ENCODE measurements at places on chromosomes 4 and X.

GRCh38 chr4:187069398-187069797 is 345.7 kb upstream of the FAT1 start:
- no peak for DNase-seq

- no peak for DNase-seq
Measured at GRCh38 chr4:36111172-36111571, 133.1 kb downstream of the ARAP2 start.

DNA sequence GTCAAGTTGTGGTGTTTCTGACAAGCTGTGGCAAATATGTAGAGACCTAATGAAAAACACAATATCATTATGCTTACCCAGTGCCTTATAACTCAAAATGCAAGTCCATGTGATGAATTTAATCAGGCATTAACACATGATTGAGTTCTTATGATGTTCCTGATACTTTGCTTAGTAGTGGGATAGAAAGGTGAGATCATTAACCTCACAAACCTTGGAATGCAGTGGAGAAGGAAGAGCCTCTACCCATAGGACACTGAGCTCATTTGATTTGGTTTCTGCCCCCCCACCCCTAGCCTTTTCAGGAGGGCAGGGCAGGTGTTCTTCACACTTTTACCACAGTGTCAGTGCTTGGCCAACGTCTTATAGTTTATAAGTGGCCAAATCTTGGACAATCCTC is 683.6 kb upstream of the CPEB2 start:
- no peak for DNase-seq

DNA sequence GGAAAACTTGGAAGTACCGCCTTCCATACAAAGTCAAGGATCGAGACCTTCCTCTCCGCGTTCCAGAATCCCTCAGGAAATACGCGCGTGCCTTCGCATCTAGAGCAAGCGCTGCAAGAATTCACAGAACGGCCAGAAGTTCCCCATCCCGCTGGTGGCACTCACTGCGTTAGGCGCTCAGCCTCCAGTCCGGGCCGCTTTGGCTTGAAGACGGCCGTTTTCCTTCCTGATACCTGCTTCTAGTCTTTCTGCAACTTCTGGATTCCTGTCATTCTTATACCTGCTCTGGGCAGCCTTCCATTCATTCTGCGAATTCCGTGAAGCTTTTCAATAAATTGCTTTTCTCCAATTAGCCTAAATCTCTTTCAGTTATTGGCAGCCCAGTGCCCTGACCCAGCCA is 896.4 kb downstream of the TRIML1 start:
- no peak for DNase-seq

DNA sequence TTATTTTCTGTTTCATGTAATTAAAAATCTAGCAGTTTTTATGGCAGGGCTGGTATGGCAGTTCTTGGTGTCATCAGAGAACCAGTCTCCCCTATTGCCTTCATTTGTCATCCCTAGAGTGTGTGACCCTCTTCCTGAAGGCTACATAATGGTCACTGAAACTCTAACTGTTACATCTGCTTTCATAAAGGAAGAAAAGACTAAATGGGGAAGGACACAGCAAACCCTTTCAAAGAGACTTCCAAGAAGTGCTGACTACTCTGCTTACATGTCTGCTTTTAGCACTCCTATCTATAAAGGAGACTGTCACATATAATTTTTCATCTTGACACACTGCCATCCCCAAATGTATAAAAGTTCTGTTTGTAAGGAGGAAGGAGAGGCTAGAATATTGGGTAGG is 105.9 kb upstream of the DIAPH2 start:
- no peak for DNase-seq

DNA sequence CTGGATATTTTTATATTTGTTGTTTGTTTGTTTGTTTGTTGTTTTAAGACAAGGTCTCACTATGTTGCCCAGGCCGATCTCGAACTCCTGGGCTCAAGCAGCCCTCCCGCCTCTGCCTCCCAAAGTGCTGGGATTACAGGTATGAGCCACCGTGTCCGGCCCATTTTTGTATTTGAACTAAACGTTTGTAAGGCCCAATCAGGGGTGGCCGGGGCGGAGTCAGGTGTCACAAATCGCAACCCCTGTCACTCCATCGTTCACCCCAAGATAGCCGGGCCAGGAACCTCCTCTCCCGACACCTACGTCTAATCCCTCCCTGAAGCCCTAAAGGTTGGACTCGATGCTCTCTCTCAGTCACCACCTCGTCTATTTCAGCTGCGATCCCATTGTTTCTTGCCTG is 722 bp upstream of the EFHC2 start:
- no peak for DNase-seq

DNA sequence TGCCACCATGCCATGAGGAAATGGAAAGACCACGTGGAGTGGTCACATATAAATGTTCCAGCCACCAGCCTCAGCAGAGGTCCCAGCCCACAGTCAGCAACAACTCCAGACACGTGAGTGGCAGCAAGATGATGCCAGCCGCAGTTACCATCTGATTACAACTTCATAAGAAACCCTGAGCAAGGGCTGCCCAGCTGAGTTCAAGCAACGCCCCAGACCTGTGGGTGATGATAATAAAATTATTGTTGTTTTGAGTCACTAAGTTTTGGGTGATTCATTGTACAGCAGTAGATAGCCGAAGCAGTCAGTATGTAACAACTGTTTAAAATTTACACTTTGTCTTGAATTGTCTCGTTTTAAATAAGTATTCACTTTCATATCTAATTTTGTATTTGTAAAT is 5.8 kb upstream of the CCNG2 start:
- DNase-seq: no peak

DNA sequence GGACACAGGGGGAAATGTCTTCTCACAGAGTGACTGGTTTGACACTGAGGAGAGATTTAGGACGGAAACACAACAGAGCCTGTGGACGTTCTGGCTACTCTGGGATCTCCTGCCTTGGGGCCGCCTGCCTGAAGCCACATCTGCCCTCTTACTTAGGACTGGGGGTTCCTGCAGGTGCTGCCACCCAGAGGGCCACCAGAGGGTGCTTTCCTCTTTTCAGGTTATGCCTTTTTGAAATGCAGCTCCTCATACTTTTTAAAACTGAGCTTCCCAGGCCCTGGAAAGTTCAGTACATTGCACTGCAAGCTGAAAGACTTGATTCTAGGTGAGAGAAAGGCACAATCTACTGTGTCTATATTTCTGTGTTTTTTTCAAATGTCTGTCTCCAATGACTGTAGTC is 92.2 kb upstream of the PGRMC2 start:
- no peak for DNase-seq

GRCh38 chr4:184937745-184938144 is 80.5 kb upstream of the HELT start:
- no peak for DNase-seq

DNA sequence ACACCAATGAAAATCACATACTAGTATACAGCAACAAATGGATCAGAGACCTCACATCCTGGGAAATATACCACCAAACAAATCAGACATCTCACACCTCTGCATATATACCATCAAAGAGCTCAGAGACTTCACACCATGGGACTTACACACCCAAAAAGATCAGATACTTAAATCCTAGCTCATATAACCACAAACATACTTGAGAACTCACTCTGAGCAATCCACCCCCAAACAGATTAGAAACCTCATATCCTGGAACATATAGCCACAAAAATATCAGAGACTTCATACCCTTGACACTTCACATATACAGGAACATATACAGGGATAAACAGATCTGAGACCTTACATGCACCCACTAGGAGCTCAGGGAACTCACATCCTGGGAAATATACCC is 32.1 kb downstream of the SUV39H1 start:
- no peak for DNase-seq

DNA sequence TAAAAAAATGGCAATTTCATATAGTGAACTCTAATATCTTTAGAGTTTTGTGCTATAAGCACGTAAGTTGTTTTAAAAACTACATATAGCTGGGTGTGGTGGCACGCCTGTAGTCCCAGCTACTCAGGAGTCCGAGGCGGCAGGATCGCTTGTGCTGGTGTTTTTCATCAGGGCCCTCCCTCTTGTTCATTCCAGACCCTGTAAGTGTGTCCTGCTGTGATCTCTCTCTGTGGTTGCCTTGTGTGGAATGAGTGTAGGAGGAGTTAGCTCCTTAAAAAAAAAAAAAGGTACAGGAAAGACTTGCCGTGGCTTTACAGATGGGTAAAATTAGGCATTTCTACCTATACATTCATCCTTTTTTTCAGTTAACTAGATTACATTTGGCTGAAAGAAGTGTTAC is 35.4 kb downstream of the RBBP7 start:
- no peak for DNase-seq

GRCh38 chrX:152640034-152640818 is 2.5 kb downstream of the GABRQ start:
- no peak for DNase-seq

DNA sequence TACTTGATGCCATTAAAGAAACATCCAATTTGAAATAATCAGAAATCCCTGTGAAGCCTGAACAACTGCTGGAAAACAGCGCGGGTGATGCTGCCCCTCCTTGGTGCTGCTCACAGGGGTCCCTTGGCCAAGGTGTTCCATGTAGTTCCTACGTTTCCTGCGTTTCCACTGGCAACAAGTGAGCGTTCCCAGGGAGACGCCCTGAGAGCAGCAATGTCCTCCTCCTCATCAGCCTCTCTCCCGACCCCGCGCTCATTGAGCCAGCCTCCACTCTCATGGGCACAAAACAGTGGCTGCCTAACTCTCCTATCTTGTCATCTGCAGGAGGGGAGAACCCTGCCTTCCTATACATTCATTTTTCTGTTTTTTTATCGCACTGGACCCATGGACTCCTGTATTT is 18.9 kb downstream of the LETM1 start:
- no peak for DNase-seq

GRCh38 chrX:40734971-40735324 is 394 bp downstream of the MED14 start:
- DNase-seq: no peak

DNA sequence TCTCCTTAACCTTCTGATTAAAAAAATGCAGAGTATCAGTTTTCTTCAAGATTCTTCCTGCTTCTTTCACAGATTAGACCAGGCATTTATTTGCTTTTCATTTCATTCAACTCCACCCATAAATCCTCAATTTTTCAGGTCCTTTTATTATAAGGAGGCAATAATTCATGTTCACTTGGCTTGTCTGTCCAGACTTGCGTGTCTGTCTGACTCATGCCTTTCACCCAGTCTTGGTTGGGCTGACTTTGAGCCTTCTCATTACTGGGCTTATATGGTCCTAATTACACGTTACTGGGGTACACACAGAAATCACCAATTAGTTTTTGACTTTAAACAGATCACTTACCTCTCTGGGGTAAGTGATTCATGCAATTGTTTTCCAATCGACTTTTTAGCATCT is 48.8 kb upstream of the GALNT7 start:
- no peak for DNase-seq

DNA sequence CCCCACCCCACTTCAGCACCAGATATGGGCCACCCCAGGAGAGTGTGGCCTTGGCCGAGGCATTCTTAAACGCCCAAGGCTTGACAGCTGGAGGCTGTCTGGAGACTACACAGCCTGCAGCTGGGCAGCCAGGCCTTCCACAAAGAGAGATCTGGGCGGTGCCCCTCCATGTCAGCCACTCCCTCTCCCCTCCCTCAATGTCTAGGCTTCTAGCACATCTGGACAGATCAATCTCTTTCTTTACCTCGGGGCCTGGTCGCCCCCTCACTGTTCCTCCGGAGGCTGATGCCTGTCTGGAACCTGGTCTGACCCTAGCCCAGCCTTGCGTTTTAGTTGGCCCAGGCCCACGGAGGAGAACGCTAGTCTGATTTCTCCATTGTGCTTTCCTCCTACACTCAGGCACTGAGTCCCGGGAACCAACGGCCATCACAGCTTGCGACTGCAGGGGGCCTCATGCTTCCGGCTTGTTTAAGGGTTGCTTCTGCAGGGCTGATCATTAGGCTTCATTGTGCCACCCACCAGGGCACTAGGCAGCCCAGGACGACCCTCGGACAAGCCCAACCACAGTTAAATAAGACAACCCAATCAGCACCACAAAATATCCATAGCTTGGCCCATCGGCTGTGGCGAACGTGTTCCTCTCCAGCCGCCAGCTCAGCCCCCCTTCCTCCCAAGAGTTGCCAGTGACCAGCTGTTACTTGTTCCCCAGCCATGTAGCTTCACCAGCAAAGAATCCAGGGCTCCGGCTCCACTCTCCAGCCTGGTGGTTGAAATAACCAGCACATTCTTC is 200.6 kb downstream of the BCOR start:
- no peak for DNase-seq

GRCh38 chrX:55312655-55313054 is 47.9 kb upstream of the PAGE3 start:
- DNase-seq: no peak

GRCh38 chr4:141177171-141177570 is 43.5 kb upstream of the ZNF330 start:
- DNase-seq: no peak

DNA sequence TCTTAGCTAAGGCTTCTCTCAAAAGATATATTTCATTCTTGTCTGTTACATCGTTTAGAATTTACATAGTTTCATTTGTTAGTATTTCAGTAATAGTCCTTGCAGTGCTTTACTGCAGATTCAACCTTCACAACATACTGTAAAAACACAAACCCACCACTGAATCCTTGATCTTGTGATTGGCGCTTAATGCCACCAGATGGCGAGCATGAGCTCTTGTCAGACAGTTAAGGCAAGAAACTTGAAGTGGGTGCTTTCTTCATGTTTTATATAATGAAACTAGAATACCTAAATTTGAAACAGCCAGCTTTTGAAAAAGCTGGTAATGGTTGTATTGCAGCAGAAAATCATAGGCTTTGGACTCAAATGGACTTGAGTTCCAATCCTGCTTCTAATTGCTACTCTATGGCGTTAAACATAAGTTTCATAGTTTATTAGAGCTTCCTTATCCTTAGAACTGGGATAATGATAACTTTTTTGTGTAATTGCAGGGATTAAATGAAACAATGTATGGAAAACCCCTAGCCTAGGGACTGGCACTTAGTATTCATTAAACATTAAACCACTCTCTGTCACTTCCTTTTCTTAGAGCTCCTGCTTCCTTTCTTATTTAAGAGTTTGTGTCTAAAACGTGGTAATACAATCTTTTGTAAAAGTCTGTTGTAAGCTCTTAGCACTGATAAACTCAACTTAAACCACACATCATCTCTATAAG is 95.1 kb downstream of the USP9X start:
- peak; percentile 49 for DNase-seq

DNA sequence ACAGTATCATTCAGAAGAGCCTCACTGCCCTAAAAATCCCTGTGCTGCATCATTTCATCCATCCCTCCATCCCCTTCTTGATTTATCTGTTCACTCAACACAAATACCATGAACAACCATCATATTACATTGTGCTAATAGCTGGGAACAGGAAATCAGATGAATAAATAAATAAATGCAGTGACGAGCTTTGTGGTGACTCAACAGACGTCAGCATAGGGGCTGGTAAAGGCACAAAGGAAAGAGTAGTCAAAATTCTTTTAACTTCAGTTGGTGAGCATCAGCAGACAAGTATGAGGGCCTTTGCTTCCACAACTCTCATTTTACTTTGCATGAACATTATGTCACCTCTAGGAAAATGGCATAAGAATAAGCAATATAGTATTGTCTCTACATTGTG is 65.5 kb downstream of the EDNRA start:
- no peak for DNase-seq

- no peak for DNase-seq
Measured at GRCh38 chrX:134949271-134949670, 41.5 kb upstream of the SMIM10 start.
